ENCODE measurements at places on chromosomes 12 and 14. TPM values are rescaled to one million over a fixed set of nuclear protein-coding genes. Genes with fewer than 3 reads are reported as not detected.

The MIP gene
- total RNA-seq, result not detected

The REP15 gene
- 1.3 TPM for total RNA-seq

The MYH6 gene
- not detected for total RNA-seq

The NPAS3 gene
- total RNA-seq, result 0.86 TPM

The DAAM1 gene
- 22.0 TPM for total RNA-seq

The WIF1 gene
- total RNA-seq, result not detected

The GPR68 gene
- 0.86 TPM for total RNA-seq
